ENCODE measurements at places on chromosomes 16 and 17.

DNA sequence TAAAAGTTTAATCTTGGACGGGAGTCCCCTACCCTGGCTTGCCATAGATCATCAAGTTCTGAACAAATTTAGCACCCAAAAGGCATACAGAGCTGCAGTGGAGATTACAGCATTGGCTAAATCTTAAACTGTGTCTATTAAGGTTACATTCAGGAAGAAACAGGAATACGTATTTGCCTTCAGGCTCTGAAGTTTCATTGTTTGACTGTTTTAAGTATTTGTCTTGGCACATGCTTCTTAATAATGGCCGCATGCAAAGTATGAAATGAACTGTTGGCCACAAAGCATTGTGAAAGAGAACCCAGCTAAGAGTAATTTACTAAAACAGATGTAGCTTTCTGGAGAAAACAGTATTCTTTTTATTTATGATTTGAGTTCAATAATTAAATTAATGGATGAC, 63.9 kb upstream of the CNEP1R1 start:
- DNase-seq: no peak

GRCh38 chr17:43636426-43636825, 25.3 kb downstream of the MEOX1 start:
- no peak for DNase-seq

- DNase-seq: no peak
These were observed 7.9 kb downstream of the TP53I13 start for GRCh38 chr17:29576214-29577000.

- no peak for DNase-seq
These were observed 72.7 kb upstream of the TNRC6C start for GRCh38 chr17:77885678-77886386.

- no peak for DNase-seq
These were observed 3.3 kb downstream of the TLCD3B start for GRCh38 chr16:30027588-30028437.

GRCh38 chr16:57245472-57246113, 534 bp downstream of the ARL2BP start:
- DNase-seq: no peak

GRCh38 chr17:56908001-56908542, 5.8 kb downstream of the TRIM25 start:
- no peak for DNase-seq

DNA sequence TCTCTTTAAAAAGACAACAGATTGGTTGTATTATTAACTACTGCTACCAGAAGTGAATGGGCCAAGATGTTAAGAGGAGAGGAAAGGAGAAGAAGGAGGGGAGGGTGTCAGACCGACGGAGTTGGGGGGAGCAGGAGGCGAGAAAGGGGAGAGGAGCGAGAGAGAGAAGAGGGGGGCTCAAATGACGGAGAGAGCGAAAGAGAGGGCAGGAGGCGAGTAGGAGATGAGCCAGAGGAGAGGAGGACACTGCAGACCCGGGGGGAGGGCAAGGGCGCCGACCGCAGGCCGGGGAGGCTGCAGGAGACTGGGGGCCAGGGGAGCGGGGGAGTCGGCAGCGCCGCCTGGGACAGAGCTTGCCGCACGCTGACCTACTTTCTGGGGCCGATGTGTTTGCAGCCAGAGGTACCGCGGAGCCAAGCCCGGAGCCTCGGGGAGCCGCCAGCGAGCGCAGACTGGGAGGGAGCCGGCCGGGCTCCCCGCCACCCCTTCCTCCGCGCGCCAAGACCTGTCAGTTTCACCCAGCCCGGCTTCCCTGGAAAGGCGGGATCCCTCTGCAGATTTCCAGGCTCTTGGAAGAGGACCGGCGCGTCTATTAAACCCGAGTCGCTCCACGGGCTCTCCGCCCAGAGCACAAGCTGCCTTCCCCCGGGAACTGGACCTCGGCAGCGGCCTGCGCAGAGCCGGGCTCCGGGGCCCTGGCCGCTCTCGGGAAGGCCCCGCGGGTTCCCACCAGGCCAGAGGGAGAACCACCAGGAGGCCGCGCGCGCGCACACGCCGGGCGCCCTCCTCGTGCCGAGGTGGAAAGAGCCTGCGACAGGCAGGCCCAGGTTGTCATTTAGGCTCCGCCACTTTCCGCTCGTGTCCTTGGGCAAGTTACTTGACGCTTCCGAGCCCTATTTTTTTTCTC, 74.6 kb downstream of the CMC2 start:
- DNase-seq: no peak

DNA sequence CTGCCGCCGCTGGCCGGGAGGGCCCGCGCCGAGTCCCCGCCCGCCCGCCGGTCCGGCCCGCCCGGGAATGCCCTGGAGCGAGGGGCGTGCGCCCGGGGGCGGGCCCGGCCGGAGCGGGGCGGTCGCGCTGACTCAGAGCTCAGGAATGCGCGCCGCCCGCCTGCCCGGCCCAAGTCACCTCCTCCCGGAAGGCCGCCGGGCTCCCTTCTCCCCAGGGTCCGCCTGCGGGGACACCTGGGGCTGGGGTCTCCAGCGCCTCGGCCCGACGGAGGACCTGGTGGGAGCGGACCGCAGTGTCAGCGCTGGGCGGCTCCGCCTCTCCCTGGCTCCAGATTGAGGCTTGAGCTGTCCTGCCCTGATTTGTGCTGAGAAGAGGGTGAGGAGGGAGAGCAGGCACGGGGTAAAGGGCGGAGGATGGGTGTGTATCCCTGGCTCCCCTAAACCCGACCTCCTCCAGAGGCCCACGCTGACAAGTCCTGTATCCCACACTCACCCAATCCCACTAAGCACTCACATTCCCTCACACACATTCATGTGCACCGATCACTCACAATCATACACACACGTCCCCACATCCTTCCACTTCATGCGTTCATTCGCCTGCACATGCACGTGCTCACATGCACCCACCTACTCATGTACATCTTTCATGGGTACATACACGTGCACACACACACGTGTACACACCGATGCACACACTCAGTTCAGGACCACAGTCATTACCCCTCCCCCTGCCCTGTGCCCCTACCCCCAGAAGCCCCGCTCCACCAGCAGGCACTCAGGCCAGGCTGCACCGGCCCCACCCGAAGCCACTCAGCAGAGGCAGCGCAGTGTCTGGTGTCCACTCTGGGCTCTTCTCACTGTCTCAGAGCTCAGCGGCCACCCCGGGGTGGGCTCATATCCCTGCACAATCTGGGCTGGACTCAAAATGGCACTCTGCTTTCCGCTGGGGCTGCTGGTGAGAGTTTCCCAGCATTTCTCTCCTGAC, at the start of gene RHBDF1:
Gene RHBDF1 (minus strand): TSS at position 71 of the 988 bp plus-strand sequence. CDS start 7,616 bp downstream, outside the sequence.
- no peak for DNase-seq

GRCh38 chr17:51335883-51336822, 75.8 kb downstream of the UTP18 start:
- no peak for DNase-seq

- no peak for DNase-seq
These were observed at the start of gene RHOT1 for GRCh38 chr17:32142038-32142856. Gene RHOT1 (plus strand): TSS chr17:32142502. CDS start chr17:32142693, 191 bp downstream.

- no peak for DNase-seq
These were observed 25.3 kb downstream of the LITAF start for GRCh38 chr16:11561454-11561805.

GRCh38 chr17:2303204-2304188, at the start of the genes SMG6 and SRR:
Gene SMG6 (minus strand): TSS chr17:2303785. CDS start chr17:2303720, 65 bp downstream.
Gene SRR (plus strand): TSS chr17:2303950. CDS start chr17:2315561, 11,611 bp downstream.
- DNase-seq: peak; percentile 74

DNA sequence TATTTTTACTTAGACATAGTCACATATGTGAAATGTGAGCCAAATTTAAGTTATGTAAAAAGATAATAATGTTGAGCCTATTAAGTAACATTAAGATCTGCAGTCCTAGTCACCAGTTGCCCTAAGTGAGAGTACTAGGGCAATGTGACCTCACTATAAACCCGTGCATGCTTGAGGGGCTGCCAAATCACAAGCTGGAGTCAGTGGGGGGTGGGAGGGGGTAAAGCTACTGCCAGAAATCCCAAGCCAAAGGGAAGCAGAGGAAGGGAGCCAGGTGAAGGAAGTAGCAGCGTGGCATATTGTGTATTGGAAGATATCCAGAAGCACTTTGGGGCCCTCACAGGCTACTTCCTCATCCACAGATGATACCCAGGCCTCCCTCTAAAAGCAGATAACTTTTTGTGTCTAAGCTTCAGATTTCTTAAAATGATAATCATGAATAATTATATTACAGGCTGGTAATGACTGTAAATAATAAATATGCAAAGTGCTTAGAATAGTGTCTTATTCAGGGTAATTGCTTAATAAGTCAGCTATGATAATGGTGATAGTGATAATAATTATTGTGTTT, 134.1 kb downstream of the CA10 start:
- no peak for DNase-seq

- DNase-seq: no peak
These were observed 134.9 kb downstream of the NLK start for GRCh38 chr17:28177351-28177750.

DNA sequence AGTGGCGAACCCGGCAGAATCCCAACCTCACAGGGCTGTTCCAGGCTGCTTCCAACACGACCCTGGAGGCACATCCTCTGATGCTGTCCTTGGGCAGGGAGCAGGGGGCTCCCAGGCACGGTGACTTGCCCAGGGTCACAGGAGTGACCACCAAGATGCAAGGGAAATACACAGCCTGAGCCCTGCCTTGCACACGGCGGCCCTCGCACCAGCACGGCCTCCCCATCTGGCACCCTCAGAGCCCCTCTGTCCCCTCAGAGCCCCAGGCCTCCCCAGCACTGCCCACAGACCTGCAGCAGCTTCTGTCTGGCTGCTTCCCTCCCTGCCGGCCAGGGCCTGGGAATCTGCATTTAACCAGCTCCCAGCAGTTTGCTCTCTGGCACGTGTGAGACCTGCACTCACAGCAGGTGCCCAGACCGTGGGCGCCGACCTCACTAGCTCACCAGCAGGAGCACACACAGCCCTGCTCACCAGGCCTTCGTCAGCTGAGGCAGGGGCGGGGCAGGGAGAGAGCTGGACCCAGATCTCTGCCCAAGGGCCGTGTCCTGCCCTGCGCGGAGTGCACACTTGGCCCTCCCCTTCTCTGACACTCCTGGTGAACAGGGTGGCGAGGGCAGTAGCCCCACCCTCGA, 29.7 kb upstream of the ZC3H18 start:
- DNase-seq: no peak

DNA sequence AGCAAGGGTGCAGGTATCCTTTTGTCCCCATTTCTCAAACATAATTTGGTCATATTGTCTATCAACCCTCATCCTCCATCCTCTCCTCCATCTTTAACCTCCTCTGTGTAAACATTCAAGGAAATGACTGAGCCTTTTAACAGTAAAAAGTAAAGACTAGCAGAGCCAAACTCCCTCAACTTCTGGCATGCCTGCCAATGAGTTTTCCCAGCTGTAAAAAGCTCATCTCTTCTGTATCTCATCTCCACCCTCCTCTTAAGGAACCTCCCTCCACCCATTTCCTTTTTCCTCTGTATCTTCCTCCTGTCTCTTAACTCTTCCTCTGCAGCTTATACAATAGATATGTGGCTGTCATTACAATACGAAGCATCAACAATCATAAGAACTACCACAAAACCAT, 76.9 kb upstream of the PSMD7 start:
- no peak for DNase-seq

DNA sequence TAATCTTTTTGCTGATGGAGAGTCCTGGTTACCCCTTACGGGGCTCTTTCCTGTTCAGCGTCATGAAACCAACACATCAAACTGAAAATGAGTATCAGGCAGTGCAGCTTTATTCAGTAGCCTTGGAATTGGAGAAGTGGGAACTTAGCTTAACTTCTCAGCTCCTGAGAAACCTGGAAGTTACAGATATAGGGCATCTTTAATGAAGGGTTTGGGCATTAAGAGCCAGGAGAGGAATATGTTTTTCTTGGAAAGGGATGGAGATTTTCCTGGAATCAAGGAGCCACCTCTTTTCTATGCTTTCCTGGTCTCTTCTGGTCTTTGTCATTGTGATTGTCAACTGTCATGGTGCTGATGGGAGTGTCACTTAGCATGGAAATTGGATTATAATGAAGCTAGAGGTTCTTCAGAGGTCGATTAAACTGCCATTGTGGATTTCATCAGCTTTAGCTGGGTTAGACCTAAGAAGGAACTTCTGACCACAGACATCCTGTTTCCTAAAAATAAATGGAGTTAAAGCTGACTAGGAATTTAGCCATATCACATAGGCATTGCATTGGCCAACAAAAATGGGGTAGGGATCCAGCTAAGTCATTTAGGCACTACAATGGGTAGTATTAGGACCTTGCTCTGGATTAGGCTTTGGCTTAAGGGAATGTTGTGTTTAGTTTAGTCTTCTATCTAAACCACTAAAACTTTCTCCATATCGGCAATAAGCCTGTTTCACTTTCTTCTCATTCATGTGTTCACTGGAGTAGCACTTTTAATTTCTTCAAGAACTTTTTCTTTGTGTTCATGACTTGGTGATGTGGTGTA, 186.4 kb downstream of the BCAS3 start:
- no peak for DNase-seq

DNA sequence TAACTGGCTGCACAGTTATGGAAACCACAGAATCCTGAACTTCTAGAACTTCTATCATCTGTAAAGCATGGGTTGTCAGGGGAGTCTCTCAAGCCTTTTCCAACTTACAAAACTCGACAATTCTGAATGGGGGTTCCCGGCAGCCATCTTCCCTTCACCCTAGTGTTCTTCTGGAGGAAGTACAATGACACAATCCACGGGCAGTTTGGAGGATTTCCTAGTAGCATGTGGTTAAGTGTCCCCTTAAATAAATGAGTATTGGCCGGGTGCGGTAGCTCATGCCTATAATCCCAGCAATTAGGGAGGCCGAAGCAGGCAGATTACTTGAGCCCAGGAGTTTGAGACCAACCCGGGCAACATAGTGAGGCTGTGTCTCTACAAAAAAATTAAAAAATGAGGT, 2.1 kb downstream of the SLC16A6 start:
- no peak for DNase-seq

DNA sequence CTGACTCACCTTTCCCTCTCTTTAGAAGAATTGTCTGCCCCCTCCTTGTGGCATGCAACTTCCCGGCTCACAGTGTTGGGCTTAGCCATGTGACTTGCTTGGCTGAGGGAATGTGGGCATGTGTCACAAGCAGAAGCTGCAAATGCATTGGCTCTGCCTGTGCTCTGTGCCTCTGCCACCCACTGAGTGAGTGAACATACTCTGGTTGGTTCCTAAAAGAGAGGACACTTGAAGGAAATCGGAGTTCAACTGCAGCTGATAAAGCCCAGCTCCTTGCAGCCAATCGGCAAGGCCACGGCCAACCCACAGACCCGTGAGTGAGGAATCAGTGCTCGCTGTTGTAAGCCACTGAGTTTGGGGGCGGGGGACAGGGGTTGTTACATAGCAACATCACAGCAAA, 10.9 kb upstream of the GINS2 start:
- no peak for DNase-seq

DNA sequence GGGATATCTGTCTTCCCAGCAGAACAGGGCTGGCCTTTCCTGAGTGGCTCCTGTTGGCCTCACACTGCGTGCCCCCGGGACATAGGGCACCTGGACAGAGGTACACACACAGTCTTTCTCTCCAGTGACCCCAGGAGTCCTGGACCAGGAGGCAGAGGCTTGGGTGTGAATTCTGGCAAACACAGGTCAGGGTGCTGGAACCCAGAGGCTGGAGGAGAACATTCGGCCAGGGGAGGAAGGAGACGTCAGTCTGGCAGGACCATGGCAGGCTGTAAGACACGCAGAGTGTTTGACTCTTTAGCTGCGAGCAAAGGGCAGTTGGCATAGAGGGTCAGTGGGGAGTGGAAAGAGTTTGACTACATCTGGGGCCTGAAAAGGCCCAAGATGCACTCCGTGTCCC, 4.1 kb upstream of the TVP23A start:
- no peak for DNase-seq
